PC-3 (cell line): ENCODE measurements at places on chromosomes 7 and 10.

DNA sequence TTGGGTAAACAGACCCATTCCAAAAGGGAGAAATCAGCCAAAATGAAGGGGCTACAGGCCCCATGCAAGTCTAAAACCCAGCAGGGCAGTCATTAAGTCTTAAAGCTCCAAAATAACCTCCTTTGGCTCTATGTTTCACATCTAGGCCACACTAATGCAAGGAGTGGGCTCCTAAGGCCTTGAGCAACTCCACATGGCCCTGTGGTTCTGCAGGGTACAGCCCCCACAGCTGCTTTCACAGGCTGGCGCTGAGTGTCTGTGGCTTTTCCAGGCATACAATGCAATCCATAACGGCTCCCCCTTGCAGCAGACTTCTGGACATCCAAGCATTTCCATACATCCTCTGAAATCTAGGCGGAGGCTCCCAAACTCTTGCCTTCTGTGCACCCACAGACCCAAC is 9.0 kb downstream of the TMEM243 start:
- DNase-seq = no peak

- peak; percentile 53 for DNase-seq
Observed at GRCh38 chr10:112115781-112116385, 67.7 kb downstream of the GPAM start.

- peak; percentile 55 for DNase-seq
Observed at GRCh38 chr10:75405598-75406461, 4.3 kb upstream of the ZNF503 start.

DNA sequence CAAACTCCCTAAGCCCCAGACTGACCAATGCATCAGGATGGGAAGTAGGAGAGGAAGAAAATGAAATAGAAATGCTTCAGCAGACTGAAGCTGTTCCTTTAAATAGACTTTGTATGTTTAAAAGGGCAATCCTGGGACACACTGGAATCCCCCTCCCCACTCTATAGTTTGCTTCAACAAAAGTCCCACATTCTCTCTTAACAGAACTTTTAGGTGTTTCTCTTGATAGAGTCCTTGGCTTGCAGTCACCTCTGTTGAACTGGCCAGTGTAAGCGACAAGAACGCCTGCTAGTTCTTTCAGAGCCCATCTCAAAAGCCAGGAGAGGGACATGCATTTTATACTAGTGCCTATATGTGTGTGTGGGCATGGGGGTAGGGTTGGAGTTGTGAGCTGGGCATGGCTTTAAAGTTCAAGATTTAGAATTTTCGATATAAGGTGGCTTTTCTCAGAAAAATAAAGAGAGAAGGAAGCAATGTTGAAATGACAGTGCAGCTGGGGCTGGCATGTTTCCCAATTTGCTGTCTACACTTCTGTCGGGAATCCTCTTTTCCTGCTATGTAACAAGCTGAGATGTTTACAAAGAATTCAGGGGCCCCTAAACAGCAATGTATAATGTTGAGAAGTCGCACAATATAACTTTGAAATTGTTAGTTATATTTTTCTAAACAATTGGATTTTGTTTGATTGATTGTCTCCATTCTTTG is 2.1 kb downstream of the TBX20 start:
- no peak for DNase-seq

DNA sequence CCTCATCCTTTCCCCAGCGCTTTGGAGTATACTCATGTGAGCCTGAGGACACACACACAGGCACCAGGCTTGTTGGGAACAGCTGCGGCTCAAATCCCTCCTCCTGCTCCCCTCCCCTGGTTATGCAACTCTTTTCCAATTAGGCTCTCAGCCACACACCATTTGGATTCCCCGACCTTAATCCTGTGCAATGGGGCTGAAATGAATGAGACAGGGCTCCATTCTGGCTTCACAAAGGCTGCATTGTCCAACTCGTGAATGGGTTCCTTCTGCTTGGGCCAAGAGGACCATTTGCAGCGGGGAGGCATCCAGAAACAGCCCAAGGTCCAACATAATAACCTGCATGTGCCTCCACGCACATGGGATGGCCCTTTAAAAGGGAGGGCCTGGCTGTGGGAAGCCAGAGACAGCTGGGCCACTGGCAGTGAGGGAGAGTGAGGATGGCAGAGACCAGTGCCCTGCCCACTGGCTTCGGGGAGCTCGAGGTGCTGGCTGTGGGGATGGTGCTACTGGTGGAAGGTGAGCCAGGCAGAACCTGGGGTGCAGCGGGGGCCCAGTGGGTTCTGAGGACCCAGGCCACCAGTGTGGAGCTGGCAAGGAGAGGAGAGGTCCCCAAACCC is at the start of gene RGR:
RGR (plus strand) TSS at position 403 of the 620 bp plus-strand sequence; CDS start at position 441, 38 bp downstream.
- DNase-seq = no peak

- DNase-seq = no peak
Observed at GRCh38 chr10:29703271-29703670, 68.5 kb upstream of the SVIL start.

- no peak for DNase-seq
Observed at GRCh38 chr10:71076473-71077142, 135.8 kb upstream of the UNC5B start.

DNA sequence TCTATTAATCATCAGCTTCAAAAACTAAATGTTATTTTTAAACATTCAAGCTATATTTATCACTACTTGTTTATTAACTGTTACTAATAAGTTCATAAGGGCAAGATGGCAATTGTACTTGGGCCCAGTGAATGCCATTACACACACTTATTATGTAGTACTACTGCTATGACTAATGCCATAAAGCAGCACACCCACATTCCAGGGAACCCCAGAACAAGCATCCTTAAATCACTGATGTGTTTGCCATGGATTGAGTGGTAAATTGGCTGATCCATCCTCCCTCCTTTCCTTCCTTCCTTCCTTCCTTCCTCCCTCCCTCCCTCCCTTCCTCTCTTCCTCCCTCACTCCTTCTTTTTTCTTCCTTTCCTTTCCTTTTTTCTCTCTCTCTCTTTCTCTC is 37.4 kb upstream of the RSU1 start:
- DNase-seq = peak; percentile 55

GRCh38 chr7:120079704-120080103 is 193.3 kb upstream of the KCND2 start:
- DNase-seq = no peak

DNA sequence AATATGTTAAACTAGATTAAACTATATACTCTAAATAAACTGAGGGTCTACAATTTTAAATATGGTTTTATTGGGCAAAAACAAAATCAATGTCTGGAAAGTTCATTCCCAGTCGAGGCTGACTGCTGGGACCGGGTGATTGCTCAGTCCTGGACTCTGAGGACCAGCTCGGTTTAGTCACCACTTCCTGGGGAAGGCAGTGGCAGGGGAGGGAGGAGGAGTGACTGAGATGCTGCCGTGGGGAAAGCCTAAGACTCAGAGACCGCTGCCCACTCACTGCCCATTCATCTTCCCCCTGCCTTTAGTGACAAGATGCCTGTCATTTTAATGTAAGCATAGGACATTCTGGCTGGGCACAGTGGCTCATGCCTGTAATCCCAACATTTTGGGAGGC is 29.0 kb downstream of the ATOH7 start:
- peak; percentile 79 for DNase-seq

GRCh38 chr7:77887567-77887966 is 89.0 kb downstream of the PHTF2 start:
- DNase-seq = peak; percentile 49

DNA sequence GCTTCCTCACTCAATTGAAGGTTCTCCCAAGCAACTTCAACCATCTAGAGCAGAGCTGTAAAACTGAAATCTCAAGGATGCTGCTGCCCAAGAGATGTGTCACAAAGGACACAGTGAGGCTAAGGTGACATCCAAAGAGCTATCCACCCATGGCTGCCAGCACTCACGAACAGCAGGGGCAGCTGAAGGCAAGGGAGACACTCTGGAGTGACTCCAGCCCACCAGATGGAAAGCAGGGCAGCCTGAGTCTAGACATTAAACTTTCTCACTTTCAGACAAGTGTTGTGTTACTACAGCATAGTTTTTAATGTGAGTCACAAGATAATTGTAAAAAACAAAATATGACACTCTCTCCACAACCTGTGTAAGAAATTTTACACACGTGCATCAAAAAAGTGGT is 113.5 kb downstream of the LARP4B start:
- no peak for DNase-seq

DNA sequence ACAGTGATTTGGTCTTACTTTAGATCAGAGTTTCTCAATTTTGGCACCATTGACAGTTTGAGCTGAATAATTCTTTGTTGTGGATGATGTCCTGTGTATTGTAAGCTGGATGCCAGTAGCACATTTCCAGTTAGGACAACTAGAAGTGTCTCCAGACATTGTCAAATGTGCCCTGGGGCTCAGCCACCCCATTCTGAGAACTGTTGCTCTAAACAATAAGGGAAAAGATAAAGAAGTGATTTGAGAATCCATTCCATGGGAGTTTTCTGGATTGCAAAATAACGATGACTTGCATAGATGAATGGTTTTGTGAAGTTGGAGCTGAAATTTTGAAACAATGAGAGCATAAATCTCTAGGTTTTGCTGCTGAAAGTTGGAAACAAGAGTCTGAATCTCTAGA is 44.6 kb downstream of the NUP205 start:
- DNase-seq = no peak

DNA sequence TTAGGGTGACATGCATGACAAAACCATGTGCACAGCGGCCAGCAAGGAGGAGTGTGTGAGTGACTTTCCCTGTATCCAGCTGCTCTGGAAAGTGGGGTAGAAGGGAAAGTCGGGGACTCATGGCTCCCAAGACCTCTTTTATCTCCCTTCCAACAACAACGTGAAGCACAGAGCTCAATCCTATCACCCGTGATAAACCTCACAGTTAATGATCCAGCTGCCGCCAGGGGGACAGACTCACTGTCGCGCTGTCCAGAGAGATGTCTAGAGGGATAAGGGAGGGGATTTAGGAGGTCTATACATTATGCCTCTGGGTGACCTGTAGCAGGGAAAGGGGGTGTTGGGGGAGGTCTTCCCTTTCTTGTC is 84.0 kb upstream of the SMNDC1 start:
- DNase-seq = no peak

GRCh38 chr7:25638068-25638467 is 409.8 kb upstream of the NPVF start:
- DNase-seq = no peak

DNA sequence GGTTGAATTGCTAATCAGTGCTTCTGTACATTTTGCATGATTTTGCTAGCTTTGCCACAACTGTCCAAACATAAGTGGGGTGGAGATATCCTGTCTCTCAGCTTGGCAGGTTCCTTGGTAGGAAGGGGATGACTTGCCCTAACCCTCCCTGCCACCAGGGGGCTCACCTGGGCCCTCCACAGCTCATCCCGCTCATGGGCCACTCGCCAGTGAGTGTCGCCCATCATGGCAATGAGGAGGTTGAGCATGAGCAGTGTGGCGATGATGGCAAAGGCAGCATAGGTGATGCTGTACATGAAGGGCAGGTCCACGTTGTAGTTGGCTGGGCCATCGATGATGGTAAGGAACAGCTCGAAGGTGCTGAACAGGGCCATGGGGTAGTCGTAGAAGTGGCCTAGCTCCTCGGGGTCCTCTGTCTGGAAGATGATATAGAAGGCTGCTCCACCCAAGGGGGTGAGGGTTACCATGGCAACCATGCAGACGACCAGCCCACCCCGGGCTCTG is 12.2 kb downstream of the TRPV6 start:
- DNase-seq = peak; percentile 27

DNA sequence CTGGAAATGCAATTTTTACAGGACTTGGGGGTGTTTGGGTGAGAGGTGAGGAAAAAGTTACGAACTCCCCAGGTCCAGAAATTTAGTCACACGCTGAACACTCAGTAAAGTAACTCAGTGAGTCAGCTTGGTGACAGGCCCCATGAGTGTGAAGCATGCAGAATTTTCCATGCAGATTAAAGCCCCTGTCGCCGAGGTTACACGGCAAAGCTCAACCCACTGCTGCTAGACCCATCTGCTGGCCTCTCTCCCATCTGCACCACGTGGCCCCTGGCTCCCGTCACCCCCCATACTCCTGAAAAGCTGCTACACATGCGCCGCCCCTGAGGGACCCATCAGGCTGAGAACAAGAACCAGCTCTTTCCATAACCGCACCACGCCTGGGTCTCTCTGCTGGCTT is 7.0 kb upstream of the MMP21 start:
- DNase-seq = no peak

GRCh38 chr7:27424231-27424630 is 181.6 kb downstream of the EVX1 start:
- DNase-seq = peak; percentile 42

GRCh38 chr10:133361227-133361626 is 3.4 kb upstream of the FUOM start:
- DNase-seq = no peak

- no peak for DNase-seq
Observed at GRCh38 chr7:88759230-88760135, at the start of gene ZNF804B. Gene ZNF804B, plus strand, starts transcription at chr7:88759700. Its CDS starts 277 bp downstream, at chr7:88759977.

DNA sequence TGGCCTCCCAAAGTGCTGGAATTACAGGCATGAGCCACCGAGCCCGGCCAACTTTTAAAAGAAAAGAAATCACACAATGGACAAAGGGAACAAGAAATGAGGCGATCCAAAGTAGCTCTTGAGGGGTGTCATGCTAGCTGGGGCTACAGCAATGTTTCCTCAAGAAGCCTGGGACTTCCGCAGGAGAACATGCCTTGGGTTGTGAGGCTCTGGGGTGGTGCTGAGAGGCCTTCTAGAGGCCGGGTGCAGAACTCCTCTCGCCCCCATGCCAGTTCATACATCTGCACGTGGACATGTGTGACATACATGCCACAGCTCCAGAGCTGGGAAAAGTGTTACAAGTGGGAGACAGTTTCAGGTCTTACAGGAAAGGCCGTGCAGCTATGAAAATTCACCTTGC is 238.2 kb downstream of the SKAP2 start:
- DNase-seq = no peak

- no peak for DNase-seq
Observed at GRCh38 chr7:611281-611810, 91.7 kb upstream of the PDGFA start.

GRCh38 chr10:85645926-85646711 is 720.5 kb downstream of the GRID1 start:
- peak; percentile 20 for DNase-seq

GRCh38 chr7:28291559-28291958 is 111.0 kb upstream of the JAZF1 start:
- no peak for DNase-seq

- no peak for DNase-seq
Observed at GRCh38 chr7:134443396-134444070, 15.4 kb downstream of the AKR1B1 start.

DNA sequence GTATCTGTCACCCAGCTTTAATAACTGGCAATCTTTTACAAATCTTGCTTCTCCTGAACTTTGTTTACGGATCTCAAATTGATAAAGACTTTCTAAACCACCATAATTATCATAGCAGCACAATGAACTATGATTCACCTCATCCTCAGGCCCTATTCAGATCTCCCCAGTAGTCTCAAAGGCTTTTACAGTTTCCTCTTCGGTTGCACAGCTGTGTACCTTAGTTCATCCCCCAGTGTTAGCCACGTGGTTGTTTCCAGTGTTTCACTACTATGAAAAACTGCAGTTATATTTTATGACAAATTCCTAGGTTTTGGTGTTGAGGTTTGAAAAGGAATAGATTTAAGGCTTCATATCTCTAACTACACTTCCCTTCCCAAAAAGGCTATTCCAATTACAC is 24.9 kb downstream of the PAXIP1 start:
- no peak for DNase-seq
